ENCODE measurements at places on chromosomes 5 and 9.

DNA sequence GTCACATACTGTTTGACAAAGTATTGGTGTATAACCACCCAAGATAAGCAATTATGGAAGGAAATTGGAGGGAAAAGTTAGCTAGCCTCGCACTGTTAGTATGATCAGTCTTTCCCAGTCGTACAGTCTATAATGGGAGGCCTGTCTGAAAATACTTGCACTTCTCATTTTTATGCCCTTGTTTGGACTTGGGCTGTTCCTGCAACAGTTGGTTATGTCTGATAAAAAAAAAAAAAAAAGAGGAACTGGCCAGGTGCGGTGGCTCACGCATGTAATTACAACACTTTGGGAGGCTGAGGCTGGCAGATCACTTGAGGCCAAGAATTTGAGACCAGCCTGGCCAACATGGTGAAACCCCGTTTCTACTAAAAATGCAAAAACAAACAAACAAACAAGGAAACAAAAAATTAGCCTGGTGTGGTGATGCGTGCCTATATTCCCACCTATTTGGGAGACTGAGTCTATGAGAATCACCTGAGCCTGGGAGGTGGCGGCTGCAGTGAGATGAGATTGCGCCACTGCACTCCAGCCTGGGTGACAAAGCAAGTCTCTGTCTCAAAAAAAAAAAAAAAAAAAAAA is 58.3 kb upstream of the ANKRD33B start:
- DNase-seq, result no peak

DNA sequence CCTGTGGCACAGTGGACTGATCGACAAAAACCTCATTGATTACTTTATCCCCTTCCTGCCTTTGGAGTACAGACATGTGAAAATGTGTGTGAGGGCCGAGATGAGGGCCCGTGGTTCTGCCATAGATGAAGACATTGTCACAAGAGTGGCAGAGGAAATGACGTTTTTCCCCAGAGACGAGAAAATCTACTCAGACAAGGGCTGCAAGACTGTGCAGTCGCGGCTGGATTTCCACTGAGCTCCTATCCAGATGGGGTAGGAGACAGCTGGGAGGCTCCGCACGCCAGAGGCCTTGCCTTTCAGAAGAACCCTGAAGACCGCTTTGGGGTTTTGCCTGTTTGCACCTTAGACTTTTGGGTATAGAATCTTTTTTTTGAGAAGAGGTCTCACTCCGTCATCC is 6.4 kb downstream of the TOR1B start:
- no peak for DNase-seq

- DNase-seq, result no peak
Observed at GRCh38 chr5:67431191-67431590, 234.6 kb upstream of the CD180 start.

- DNase-seq, result no peak
Observed at GRCh38 chr9:127256324-127256723, 8.2 kb upstream of the GARNL3 start.

DNA sequence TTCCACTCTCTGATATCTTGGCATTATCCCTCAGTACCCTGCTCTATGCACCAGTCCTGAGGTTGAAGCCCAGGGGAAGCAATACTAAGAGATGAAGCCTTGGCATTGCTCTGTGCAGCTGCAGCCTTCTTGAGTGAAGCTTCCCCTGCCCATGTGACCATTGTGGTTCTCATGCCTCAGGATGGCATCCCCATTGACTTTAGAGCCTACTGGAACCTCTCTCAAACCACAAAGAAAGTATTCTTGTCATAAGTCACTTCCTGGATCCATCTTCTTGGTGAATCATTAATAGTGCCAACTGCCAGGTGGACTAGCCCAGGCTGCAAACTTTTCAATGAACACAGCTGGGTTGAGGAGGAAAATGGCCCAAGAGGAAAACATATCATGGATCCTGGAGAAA is 283.9 kb upstream of the RFX3 start:
- DNase-seq, result no peak

GRCh38 chr9:23552876-23553601 is 273.0 kb downstream of the ELAVL2 start:
- DNase-seq, result no peak

DNA sequence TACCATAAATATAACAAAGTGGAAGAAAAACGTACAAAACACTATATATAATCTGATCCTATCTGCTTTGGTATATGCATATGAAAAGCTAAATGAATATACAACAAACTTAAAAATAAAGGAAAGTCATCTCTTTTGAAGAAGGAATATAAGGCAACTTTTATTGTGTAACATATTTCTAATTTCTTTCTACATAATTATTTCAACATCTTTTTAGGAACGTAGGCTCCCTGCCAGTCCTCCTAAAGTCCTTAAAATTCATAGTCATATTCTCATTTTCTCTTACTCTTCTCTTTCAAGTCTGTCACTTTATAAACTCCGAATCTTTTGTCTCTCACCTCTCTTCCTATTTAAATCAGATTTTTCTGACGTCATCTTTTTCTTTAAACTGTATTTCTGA is 9.6 kb downstream of the DEPDC1B start:
- DNase-seq, result no peak

DNA sequence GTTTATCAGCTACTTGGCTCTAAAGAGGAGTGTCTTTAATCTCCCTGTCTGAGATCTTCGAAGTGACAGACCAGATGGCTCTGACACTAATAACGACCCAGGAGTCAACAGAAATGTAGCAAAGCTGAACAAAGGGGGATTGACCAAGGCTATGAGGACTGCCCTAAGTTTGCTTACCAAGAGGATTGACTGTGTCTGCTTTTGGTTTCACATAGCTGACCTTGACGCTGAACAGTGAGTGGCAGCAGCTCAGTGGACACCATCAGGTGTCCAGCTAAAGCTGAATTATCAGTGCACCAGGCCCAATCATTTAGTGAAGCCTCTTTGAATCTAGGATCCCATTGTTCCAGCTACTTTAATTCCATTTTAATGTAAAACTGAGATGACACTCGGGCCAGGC is 262.6 kb downstream of the COX7C start:
- no peak for DNase-seq

GRCh38 chr9:84785792-84786547 is 116.4 kb downstream of the NTRK2 start:
- DNase-seq, result no peak

DNA sequence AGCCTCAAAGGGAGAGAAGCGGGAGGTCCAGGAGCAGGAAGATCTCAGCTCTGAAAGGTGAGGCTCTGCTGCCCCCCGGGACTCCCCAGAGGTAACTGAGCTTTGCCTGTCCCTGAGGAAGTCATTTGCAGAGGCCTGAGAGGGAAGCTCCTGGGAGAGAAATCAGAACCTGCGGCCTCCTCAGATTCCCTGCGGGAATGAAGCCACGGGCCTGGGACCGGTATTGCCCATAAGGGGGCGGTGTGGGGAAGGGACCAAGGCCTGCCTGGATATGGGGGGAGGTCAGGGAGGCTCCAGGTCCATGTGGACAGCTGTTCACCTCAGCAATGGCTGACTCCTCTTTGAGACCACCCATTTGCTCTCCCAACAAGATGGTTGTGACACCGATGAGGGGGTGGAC is 1.3 kb downstream of the SPATA31E1 start:
- no peak for DNase-seq

- DNase-seq, result no peak
Observed at GRCh38 chr5:14036514-14036913, 92.0 kb upstream of the DNAH5 start.

DNA sequence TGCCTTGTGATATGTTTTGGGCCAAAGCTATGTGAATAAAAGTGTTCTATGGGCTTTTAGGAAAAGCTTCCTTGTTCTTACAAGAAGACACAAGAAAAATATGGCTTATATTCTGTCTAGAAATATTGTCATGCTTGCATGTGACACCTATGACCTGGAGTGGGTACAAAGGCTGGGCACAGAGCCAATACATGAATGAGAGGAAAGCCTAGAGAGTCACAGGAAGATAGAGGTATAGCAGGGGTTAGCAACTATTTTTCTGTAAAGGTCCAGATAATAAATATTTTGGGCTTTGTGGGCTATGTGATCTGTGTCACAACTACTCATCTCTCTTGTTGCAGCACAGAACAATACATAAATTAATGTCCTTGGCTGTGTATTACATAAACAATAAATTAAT is 196.6 kb upstream of the CD180 start:
- DNase-seq, result no peak

DNA sequence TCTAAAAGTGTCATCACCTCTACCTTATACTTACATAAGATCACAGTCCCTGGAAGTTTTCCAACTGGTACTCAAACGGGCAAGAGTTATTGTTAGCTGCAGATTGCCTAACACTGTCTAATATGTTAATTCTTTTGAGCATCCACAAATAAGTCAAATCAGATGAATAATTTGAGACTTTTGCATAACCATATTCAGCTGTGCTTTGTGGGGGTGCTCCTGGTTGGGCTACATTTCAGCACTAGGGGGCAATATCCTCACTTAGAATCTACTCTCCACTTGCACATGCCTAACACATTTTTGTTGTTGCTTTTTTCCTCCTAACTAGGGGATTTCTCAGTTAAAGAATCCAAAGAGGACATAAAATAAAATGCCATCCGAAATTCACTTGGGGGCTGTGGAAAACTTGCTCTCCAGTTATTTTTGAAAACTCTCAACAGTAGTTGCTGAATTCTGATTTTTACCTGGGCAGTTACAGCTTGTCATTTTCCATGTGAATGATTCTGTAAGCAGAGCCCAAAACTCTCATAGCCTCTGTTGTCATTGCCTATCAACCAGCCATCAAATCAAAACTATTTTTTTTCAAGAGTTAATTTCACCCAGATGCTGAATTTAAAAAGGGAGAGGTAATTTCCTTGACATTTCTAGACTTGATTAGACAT is 71.5 kb downstream of the TRIM36 start:
- no peak for DNase-seq

DNA sequence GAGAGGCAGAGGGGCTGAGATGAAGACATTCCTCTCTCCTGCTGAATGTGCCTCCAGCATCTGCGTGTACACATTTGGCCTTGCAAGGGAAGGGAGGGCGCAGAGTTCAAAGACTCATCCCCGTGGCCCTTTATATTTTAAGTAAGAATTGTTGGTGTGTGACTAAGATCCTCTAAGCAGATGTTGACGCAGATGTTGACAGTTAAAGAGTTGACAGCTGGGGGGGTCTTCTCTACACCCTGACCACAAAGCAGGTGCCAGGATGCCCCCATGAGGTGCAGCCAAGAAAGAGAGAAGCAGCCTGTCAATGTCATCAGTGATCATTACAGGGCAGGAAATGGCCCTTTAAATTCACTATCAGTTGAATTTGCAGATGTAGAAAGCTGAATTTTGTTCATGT is 262.9 kb downstream of the IRX1 start:
- no peak for DNase-seq

DNA sequence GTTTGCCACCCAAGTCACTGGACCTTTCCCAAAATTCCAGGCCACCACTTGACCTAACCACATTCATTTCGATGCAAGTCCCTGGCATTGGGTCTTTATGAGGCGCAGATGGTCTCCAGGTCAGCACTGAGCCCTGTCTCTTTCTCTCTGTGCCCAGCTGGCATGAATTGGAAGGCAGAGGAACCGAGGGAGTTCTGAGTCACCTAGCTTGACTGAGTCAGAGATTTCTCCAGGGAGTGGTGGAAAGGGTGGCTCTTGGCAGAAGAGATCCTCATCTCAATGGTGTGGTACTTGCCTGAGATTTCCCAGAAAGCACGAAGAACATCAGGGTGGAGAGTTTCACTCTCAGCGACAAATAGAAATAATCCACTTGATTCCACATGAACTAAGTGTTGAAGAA is 43.8 kb downstream of the WDR36 start:
- no peak for DNase-seq

GRCh38 chr5:135028791-135029476 is 5.1 kb downstream of the PITX1 start:
- no peak for DNase-seq

DNA sequence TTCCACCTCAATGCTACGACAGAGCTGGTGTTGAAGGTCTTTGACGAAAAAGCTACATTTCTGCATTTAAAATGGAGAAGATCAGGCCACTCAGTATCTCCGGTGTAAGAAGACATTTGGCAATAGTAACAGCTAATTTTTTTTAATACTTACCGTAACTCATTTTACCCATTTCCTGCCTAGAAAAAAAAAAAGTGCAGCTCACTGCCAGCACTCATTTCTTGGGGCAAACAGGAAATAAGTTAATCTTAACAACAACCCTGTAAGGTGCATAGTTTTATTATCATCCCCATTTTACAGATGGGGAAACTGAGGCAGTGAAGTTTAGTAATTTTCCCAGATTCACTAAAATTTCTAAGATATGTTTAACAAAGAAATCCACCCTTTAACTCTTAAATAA is 27.4 kb upstream of the KCNMB1 start:
- no peak for DNase-seq

DNA sequence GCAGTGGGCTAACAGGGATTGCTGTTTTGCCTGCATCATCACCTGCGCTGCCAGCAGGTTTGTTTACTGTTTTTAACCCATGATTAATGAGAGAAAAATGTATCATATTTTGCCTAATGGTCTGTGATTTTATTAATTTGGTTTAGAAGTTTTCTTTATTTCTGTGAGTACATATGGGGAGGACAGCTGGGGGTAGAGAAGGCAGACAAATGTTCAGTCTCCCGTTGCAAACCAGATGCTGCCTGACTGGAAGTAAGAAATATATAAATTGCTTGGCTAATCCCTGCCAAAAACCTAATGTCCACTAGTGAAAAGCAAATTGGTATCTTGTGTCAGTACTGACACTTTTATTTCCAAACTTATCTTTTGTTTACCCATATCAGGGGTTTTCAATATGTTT is 1766.1 kb upstream of the C9orf72 start:
- DNase-seq, result no peak

DNA sequence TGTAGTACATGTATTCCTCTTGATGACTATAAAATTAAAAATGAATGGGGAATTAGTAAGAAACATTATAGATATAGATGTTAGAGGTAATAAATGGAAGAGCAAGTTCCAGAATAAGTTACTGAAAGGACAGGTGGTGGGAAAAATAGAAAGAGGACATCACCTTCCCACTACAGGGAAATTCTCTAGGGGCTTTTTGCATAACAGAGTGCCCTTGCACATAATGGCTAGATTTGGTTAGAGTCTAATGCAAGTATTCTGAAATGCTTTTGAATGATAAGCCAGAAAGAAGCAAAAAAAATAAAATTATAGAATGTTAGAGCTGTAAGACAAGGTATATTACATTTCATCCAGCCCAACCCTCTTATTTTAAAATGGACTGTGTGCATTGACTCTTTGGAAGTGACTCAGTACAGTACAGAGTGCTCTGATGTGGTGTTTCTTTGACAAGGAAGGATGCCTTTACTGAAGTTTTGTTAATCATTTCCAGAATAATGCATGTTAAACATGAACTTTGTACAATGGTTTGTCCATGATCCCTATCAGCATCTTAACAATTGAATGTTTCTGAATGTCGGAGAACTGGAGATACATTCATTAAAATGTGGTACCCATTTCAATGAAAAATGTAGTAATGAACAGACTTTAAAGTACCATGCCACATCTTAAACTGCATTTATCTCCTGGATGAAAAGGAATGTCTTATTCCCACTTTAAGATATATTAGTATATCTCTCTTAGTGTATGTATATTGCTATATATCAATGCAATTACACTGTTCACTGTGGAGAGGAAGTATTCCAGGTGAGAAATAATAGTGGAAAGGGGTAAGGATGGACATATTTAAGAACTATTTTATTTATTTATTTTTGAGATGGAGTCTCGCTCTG is 391.1 kb downstream of the ADGRV1 start:
- no peak for DNase-seq

Measured in stimulated activated CD4-positive, alpha-beta T cell treated with anti-CD3 and anti-CD28 coated beads, Interleukin-1b, Interleukin-23, amount 100 ng/mL, for 1 hour (primary cell).